SHP77 (cell line): ENCODE measurements at places on chromosomes 4 and X.
A peak's percentile ranks its signal among the peaks of the same experiment; 100 is the strongest.

GRCh38 chr4:31125496-31125895 is 405.3 kb downstream of the PCDH7 start:
- DNase-seq: no peak

- DNase-seq: no peak
Observed at GRCh38 chrX:129958083-129958465, 24.4 kb upstream of the BCORL1 start.

GRCh38 chr4:149702414-149703293 is 113.0 kb downstream of the IQCM start:
- no peak for DNase-seq

- no peak for DNase-seq
Observed at GRCh38 chr4:76883147-76883546, 14.8 kb downstream of the SOWAHB start.

DNA sequence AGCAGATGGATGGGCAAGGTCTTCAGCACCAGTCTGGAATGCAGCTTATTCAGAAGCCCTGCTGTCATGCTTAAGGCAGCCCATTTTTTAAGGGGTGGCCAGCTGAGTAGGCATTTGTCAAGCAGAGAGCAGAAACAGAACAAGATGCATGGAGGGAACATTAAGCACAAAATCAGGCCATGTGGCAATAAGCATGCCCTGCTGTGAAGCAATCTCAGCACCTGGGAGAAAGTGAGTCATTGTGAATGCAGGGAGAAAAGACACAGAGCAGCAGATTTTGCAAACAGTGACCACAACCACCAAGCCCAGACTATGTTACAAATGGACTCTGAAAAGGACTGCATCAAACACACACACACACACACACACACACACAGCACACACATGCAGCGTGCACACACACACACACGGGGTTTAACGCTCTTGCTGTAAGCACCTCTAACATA is 94.1 kb upstream of the GALNT7 start:
- no peak for DNase-seq

GRCh38 chr4:99405433-99406115 is 29.6 kb downstream of the ADH7 start:
- peak; percentile 15 for DNase-seq

DNA sequence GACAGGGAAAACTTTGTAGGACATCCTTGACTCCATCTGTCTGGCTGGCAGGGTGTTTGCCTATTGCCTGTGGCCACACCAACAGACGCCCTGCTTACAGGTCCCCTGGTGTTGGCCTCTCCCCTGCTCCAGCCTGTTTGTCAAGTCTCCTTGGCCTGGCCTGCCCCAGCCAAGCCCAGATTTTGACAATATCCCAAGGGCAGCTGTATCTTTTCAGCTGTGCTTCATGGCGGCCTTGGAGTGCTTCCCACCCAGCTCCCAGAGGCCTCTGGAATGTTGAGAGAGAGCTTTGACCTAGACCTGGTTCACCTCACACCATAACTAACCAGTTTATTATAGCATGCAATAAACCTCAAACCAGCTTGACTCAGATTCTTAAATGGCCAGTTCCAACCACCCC is 204.0 kb upstream of the NHS start:
- no peak for DNase-seq

DNA sequence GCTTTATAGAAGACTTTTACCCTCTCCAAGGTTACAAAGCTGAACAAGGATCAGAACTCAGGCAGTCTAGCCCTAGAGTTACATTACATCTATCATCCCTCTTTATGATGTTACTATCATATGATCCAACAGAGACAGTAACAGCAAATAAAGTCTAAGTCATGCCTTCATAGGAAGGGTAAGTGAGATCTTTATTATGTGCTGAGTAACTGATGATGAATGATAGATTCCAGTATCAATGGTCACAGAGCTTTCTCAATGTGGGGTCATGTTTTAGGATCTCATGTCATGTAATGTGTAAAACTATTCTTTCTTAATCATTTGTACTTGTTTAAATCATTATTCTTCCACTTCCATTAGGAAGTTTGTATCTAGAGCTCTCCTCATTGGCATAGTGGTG is 22.8 kb downstream of the ELOVL6 start:
- no peak for DNase-seq

DNA sequence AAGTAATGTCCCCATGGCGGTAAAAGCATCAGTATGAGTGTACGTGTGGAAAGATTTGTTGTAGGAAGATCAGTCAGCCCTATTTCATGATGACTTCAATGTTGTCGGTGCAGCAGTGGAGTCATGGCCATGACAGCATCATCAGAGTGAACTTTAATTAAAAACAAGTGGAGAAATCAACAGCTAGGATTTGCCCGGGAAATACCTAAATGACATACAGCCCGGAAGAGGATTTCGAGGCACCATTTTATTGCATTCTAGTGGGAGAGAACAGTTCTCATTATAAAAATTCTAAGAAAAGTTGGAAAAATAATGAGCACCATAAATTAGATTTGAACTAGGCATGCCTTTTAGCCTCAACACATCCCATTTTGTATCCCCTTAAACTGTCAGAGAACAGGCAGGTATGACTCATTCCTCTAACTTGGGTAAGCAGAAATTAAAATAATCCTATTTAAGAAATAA is 170.1 kb downstream of the SHROOM3 start:
- DNase-seq: no peak
